ENCODE measurements at places on chromosomes 5 and 9.

- ATAC-seq = no peak
Observed at GRCh38 chr5:150138551-150139265, 16.9 kb downstream of the PDGFRB start.

DNA sequence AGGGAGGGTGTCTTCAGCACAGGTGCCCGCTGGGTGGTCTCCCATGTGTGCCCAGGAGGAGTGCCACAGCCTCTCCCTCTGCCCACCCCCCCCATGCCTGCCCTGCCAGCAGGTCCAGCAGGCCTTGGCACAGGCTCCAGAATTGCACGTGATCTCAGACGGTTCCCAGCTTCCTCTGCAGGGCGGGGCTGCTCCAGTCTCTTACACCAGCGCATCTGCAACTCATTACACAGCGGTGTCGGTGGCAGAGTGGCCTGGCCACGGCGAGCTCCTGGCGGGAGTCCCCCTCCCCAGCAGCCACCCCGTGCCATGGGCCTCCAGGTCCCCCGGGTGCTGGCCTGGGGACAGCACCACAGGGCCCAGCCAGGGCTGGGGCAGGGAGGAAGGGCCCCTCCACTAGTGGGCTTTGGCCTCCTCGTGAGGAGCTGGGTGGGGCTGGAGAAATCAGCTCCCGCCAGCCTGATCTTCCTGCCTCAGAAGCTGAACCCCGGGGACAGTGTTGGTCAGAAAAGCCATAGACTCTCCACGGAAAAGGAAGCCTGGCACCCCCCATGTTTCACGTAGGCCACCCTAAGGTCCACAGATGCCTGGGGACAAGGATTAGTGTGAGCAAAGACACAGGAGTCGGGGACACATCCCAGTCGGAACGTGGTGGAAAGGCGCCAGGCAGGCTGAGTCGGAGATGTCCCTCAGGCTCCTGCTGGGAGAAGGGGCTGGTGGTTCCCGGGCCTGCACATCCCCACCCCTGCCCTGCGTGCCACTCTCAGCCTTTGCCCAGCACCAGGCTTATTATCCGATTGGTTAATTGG lies 40.2 kb downstream of the RXRA start:
- ATAC-seq = no peak

DNA sequence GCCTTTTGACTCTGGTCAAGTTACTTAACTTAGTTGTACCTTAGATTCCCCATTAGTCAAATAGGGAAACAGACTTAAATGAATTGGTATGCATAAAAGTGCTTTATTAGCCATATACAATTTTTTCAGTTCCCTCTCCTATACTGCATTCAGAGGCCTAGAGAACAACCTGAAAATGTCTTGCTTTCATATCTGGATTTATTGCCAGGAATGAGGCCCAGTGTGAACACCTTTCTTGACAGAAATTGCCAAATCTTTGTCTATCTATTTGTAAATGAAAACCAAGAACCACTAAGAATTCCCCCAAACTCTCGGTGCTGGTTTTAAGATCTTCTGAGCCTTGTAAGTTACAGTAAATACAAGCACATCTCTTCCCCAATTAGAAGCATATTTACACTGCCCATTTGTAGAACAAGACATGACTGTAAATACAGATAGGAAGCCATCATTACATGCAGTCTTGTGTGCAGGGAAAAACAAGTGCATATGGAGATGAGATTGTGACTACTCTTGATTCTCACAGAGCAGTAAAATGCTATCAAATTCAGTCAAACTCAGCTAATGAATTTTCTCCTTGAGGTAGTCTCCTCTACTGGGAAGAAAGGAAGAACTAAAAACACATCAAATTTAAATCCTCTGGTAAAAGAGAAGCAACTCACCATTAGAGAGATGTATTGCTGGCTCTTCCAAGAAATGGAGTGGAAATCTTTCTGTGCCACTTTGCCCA lies 5.2 kb upstream of the FAM13B start:
- no peak for ATAC-seq

- no peak for ATAC-seq
Observed at GRCh38 chr9:124764774-124765438, 6.2 kb downstream of the NR6A1 start.
